ENCODE measurements at places on chromosomes 3 and 15.

DNA sequence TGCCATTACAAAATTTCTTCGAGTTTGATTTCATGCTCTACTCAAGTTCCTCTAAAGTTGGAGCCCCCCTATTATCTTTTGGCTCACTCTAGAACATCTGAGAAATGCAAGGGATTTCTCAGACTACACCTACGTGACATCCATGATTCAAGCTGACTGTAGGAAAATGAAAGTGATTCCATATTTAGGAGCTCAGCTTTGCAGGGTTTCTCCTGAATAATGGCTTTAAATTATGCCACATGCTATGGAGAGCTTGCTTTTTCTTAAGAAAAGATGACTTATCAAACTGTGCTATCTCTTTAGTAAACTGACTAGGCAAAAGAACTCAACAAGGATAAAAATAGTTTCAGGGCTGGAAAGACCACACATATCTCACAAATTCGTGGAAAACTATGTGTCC is 292.1 kb downstream of the LSAMP start:
- no peak for DNase-seq

DNA sequence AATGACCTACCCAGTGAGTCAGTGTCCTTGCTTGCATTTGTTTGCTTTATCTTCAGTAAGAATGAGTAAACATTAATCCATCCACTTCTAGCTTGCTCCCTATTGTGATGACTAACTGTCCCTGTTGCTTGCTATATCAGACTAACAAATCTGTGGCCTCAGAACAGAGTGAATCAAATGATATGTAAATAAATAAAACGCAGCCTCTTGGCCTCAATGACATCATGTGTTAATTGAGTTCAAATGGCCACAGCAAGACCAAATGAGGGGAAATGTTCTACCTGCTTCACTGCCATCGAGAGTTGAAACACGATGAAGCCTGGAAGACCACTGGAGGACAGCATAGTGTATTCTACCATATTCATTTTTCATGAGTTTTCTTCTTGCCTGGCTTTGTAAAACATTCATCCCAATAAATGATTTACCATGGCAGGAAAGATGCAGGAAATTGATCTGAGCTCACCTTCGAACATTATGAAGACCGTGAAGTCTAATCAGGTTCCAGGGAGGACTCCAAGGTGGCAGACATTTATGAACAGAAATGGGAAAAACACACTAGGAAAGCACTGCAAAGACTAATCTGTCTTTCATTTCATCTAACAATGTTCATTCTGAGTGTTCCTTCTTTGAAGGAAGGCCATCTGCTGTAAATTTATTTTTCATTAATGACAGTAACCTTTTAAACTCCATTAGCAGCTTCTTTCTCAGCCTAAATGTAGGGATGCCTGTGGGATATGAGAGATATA is 1144.5 kb downstream of the TUSC7 start:
- DNase-seq = no peak

DNA sequence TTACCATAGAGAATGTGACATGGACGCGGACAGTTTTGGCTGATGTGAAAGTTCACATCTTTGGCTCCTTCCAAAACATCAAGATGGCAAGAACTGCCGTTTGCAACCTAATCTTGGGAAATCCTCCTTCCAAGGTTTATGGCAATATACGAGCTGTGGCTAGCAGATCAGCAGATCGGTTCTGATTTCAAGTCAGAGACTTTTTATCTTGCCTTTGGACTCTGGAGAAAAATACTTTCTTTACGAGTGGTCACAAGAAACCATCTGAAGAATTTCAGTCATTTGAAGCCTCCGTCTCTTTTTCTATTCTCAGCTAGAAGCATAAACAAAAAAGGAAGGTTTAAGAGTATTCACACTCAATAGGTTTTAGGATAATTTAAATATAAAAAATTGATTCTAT is 153.5 kb upstream of the MEIS2 start:
- no peak for DNase-seq

DNA sequence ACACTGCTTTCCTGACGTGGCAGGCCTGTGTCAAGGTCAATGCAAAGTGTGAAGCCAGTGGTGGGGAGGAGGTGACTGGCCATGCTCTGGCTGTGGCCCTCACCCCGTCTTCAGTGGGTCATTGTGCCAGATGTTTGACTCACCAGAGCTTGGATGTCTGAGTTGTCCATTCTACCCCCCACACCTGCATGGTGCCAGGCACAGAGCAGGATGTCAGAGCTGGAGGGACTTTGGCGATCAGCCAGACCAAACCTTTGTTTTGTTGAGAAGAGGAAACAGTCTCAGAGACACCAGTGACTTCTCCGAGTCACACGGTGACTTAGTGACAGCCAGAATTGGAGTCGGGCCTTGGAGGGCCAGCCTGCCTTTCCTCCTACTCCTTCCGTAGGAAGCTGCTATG is 49.5 kb downstream of the SMAD6 start:
- DNase-seq = no peak

DNA sequence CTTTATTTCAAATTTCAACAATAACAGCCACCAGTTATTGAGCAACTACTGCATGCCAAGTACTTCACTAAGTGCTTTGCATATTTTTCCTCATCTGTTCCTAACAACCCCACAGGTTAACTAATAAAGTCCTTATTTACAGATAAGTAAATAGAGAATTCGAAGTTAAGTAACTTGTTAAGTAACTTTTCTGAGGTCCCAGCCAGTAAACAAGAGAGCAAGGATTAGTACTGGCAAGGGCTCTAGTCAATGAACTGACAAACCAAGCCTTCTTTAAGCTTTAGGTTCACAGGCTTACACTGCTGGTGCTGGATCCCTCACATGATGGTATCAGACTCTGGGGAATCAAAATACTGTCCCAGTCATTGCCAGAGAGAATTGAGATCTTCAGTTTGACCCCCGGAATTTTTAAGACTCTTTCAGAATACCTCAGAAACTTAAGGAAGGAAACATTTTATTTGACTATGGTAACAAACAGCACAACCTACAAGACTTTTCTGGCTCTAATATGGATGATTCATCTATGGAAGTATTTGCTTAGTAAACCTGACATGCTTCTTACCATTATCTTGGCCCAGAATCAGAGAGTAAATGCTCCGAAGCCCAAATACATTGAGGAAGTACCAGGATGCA is 16.5 kb downstream of the EMC3 start:
- no peak for DNase-seq

DNA sequence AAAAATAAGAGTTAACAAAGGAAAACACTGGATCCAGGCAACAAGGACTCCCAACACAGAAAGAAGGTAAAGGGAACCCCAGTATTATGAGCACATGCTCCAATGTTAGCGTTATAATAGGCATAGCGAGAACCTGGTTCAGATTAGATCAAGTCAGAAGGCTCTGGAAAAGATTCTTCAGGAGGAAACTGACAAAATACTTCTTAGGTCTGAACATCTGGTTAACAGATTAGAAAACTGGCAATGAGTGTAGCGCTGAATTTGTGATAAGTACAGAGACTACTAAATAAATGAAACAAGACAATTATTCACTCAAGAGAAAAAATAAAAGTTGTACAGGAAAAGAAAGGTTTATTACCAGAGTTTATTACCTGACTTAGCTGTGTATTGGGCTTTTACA is 146.1 kb downstream of the DPH6 start:
- no peak for DNase-seq

- DNase-seq = no peak
Measured at GRCh38 chr3:41986561-41986960, 24.7 kb upstream of the ULK4 start.

DNA sequence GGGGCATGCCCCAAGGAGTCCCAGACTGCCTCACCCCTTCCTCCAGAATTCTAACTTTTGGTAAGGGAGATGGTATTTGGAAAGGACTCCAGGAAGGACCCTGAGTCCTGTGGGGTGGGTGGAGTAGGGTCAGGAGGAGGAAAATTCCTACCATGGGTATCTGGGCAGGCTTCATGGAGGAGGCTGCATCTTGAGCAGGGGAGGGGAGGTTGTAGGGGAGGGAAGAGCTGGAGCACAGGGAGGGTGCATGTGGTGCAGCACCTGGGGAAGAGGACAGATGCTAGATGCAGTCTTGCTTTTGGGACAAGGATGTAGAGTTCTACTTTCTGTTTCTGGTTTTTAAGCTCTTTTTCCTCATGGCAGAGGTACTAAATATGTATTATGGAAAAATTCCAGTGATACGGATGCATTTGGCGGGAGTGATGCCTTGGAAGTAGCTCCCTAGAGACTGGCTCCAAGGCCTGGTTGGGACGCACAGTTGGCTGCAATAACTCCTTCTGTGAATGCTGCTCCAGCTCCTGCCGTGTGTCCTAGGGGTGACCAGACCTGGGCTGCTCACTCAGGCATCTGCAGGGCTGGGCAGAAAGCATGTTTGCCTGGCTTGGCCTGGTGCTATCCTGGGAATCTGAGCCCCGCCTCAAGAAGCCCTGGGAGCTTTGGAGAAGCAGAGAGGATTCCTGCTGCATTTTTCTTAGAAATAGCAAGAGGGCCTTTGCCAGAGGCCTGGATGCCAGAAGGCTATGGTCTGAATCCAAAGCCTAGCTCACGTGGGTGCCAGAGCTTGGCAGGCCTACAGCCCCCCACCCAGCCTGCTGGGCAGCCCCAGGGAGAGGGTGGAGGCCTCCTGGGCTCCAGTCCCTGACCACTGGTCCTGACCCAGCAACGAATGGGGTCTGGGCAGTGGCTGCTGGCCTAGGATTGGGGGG is 10.1 kb downstream of the SEMA3F start:
- DNase-seq = no peak

GRCh38 chr3:113873293-113873692 is 34.7 kb downstream of the GRAMD1C start:
- DNase-seq = no peak

- DNase-seq = no peak
Measured at GRCh38 chr15:84947947-84948830, 33.5 kb upstream of the PDE8A start.

DNA sequence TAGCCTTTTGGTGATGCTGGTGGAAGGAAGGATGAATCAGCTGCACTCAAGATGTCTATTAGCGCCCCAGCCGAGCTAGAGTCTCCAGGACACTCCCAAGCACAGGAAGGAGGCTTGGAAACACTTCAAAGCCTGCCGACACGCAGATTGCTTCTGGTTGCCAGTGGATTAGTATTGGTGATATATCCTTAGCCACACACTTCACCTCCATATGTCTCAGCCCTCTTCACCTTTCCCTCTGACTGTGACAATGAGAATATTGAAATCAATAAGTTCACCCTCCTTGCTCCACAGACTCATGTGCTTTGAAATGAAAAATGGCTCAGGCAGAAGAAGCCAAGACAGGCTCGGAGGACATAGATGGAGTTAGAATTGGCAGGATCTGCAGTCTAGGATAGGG is 102.9 kb upstream of the LRRN1 start:
- no peak for DNase-seq

DNA sequence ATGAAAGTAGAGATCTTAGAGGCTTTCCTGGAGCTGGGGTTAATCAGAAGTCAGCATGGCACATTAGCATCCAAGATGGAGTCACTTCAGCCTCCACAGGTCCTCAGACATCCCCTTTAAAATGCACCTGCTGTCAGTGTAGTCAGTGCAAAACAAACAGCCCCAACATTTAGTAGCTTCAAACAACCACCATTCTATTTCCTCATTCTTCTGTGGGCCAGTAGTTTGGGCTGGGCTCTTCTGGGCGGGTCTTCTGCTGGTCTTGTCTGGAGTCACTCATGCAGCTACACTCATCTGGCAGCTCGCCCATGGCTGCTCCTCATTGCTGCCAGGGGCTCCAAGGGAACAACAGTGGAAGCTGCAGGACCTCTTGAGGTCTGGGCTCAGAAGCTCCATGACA is 99.9 kb downstream of the TLE3 start:
- DNase-seq = no peak

DNA sequence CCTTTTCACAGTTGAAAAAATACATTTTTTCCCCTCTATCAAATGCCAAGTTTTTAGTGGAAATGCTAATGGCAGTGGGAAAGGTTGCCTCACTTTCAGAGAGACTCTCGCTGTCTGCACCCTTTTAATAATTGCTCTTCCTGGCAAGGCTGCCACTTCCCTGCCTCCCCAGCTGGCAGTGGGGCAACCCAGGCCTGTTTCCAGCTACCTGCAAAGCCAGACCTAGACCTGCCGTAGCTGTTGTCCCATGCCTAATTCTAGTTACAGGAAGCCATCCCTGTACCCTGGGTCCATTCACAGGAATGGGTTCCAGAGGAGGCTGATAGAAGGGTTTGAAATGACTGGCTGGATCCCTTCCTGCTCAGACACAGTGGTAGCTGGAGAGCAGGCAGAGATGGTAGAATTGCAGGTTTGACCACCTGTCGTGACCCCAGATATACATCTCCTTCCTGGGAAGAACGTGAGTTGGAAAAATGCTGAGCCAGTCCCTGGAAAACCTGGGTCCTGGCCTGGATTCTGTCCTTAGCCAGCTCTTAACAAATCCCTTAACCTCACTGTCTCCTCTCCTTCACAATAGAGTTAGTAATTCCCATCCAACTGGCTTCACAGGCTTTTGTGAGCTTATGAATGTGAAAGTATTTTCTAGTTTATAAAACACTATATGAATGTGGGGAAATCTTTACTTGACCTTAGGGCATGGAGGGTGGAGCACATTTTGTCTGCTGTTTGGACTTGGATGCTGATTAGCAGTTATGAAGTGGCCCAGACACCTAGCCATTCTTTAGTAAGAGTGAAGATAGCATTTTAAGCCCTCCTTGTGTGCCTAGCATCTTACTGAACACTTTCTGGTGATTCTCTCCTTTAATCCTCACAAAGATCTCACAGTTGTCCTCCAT is 12.9 kb upstream of the ALPK3 start:
- no peak for DNase-seq

- DNase-seq = no peak
Measured at GRCh38 chr15:80367094-80367493, 37.1 kb upstream of the ARNT2 start.

DNA sequence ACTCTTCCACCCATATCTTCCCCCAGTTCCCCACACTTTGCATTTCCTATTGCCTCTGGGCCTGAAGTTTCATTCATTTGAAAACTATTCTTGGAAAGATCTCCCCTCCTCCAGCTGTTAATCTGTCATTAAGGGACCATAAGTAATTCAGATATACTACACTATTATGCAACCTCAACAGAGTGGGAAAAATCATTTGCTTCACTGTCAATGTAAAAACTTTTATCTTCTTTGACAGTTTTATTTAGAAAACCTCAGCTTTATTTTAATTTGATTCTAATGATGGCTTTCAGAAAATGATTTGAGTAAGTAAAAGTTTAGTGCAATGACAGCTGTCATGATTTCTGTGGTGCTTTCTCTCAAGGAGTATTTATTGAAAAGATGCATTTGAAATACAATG is 435.3 kb upstream of the KCNMB2 start:
- no peak for DNase-seq

DNA sequence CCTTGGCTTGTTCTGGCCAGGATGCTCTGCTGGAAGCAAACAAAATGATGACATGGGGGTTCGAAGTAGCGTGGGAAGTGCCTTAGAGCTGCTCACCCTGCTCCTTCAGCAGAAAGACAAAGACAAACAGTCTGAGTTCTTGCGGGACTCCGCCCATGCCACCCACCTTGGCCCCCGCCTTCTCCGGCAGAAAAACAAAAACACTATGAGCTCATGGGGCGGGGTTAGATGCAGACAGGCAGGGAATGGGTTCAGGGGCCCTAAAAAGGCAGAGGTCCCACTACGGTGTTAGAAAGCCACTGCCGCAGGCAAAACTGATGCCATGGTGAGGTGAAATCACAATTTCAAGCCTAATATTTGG is 9.7 kb upstream of the NCKIPSD start:
- DNase-seq = no peak

Data from activated T-cell treated with anti-CD3 and anti-CD28 coated beads, Interleukin-2, amount 50 U/mL, for 72 hours (primary cell).